Karpas-422 (cell line): ENCODE measurements at places on chromosomes 4 and X. TPM values are rescaled to one million over a fixed set of nuclear protein-coding genes. Genes with fewer than 3 reads are reported as not detected.

Gene SOD3
- not detected in 2 replicates for total RNA-seq

Gene USP17L17
- total RNA-seq = not detected in 2 replicates

Gene KLHL15
- total RNA-seq = 12.7 and 23.7 TPM in 2 replicates

Gene ITM2A
- total RNA-seq = not detected in 2 replicates

Gene PDE6B
- total RNA-seq = not detected in 2 replicates

Gene NDP
- total RNA-seq = not detected in 2 replicates

Gene NXF2
- not detected in 2 replicates for total RNA-seq

GRCh38 chr4:142778430-142778829 is 67.7 kb downstream of the INPP4B start:
- DNase-seq = no peak

GRCh38 chr4:28462766-28463700 is 1602.4 kb downstream of the STIM2 start:
- no peak for DNase-seq

- DNase-seq = no peak
These were observed 204.6 kb downstream of the TENM3 start for GRCh38 chr4:182447767-182448280.

DNA sequence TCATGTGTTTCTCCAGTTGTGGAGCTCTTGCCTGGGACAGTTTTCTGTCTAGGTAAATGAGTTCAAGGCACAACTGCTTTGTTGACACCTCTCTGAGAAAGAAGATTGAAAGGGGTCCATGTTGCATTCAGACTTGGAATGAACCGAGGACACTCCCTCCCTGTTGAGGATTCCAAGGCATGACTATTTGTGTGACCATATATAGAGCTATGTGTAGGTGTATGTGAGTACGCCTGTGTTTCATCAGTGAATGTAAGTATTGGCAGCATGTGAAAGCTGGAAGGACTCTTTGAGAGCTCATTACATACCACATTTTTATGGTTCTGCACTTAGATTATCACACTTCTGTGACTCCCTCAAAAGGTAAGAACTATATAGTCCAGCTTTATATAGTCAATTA is 3.4 kb downstream of the HEPH start:
- no peak for DNase-seq

GRCh38 chr4:17283251-17283650 is 228.6 kb downstream of the QDPR start:
- no peak for DNase-seq

DNA sequence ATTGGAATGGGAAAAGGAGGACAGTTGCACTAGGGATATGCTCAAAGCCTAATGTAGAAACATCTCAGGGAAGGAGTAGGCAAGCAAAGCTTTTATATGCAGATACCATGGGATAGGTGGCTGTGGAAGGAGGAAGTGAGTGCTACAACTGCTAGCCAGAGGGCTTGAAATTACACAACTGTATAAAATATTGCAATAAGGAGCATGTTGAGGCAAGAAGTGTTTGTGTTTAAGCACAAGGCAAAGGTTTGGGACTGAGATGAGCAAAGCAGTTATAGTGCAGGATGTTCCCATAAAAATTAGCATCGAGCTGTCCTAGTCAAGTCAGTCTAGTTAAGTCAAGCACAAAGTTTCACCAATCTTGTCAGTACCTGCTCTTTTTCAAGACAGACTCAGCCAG is 35.6 kb upstream of the DCAF8L1 start:
- DNase-seq = no peak

- no peak for DNase-seq
These were observed 49.9 kb upstream of the FGF13 start for GRCh38 chrX:138761380-138761779.
